Activated CD4-positive, alpha-beta T cell treated with anti-CD3 and anti-CD28 coated beads, Interleukin-2, amount 50 U/mL, for 24 hours (primary cell): ENCODE measurements at places on chromosomes 4 and X.

DNA sequence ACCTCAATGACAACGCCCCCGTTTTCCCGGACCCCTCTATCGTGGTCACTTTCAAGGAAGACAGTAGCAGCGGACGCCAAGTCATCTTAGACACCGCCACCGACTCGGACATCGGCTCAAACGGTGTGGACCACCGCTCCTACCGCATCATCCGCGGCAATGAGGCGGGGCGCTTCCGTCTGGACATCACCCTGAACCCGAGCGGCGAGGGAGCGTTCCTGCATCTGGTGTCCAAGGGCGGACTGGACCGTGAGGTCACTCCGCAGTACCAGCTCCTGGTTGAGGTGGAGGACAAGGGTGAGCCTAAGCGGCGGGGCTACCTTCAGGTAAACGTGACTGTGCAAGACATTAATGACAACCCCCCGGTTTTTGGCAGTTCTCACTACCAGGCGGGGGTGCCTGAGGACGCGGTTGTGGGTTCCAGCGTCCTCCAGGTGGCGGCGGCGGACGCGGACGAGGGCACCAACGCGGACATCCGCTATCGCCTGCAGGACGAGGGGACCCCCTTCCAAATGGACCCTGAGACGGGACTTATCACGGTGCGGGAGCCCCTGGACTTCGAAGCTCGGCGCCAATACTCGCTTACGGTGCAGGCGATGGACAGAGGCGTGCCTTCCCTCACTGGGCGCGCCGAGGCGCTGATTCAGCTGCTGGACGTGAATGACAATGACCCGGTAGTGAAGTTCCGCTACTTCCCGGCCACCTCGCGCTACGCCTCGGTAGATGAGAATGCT, 2.2 kb downstream of the FAT4 start:
- DNase-seq = no peak

- DNase-seq = no peak
These were observed 263.2 kb upstream of the ITM2A start for GRCh38 chrX:79630033-79631009.

GRCh38 chr4:72468904-72469502, 100.0 kb downstream of the ADAMTS3 start:
- no peak for DNase-seq

DNA sequence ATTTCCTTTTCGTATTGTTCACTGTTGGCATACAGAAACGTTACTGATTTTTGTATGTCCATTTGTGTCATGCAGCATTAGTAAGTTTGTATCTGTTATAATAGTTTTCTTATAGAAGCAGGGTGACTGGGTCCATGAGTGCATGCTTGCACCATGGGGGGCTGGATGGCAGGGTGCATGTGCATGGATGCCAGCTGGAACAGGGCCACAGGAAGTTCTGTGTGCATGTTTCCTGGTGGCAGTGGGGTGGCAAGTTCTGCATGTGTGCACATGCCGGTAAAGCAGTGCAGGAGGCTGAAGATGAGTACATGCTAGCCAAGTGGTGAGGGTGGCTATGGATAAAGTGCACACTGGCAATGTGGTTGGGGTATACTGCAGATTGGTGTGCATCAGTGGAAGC, 468.0 kb upstream of the KLHL4 start:
- DNase-seq = no peak

DNA sequence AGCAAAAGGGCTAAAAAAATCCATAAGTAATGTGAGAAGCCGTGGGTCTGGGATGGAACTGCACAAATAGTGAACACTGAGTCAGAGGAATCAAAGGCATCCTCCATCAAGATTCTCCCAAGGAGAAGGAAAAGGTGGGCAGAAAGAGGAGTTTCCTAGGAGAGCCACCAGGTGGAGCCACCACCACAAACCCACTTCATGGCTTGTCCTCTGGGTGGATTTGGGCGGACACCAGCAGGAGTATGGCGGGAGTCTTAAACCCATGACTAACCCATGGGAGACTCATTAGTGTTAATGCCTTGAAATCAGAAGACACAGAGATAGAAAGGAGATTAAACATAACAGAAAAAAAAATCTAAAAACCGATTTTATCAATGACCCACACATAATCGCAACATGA, 147.7 kb downstream of the SH3KBP1 start:
- no peak for DNase-seq

DNA sequence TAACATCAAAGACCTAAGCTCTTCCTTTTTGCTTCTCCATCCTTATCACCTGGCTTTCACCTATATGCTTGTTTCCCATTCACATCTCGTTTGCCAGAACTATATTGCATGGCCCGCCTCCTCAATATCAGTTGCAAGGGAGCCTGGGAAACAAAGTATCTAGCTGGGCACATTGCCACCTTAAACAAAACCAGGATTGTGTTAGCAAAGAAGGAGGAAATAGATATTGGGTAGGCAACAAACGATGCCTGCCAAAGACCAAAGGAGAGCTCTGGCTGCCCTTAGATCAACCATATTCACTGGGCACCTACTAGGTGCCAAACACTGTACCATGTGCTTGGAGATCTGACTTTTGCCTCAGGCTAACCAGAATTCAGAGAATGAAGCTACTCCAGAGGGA, 107.5 kb downstream of the GRIA3 start:
- no peak for DNase-seq

GRCh38 chrX:37958525-37959211, 47.7 kb upstream of the SYTL5 start:
- no peak for DNase-seq

DNA sequence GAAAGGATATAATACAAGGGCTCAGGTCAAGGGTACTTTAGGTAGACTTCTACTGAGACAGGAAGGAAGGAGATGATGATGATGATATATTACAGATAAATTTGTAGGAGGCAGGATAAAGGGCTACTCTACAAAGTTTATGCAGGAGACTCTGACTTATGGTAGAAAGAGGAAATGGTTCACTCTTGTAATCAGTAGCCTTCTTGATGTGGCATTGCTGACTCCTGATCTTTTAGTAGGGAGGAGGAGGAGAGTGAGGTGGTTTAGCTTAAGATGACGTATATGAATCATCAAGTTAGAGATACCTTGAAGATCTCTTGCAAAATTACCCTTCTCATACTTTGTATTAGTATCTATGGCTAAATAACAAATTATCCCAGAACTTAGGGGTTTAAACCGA, 4.7 kb downstream of the BLTP1 start:
- no peak for DNase-seq

- DNase-seq = no peak
These were observed 395.9 kb upstream of the HS3ST1 start for GRCh38 chr4:11824566-11824965.

DNA sequence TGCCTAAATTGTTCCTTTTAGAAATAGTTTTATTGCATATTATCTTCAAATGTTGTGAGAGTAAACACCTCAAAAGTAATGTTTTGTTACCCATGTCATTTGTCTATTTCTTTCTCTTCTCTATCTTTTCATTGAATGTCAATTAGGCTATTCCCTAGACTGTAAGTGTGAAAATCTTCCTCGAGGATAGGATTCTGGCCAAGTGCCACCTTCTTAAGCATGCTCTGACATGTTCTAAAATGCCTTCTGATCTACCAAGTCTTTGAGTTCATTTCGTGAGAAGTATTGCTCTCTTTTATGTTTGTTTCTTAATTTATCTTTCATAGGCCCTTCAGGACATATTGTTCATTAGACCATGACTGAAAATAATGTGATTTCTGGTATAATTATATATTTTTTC, 44.1 kb upstream of the TLL1 start:
- no peak for DNase-seq

- DNase-seq = no peak
These were observed 32.5 kb downstream of the TSPAN5 start for GRCh38 chr4:98625920-98626319.

- no peak for DNase-seq
These were observed 44.6 kb downstream of the PALLD start for GRCh38 chr4:168541266-168541953.

DNA sequence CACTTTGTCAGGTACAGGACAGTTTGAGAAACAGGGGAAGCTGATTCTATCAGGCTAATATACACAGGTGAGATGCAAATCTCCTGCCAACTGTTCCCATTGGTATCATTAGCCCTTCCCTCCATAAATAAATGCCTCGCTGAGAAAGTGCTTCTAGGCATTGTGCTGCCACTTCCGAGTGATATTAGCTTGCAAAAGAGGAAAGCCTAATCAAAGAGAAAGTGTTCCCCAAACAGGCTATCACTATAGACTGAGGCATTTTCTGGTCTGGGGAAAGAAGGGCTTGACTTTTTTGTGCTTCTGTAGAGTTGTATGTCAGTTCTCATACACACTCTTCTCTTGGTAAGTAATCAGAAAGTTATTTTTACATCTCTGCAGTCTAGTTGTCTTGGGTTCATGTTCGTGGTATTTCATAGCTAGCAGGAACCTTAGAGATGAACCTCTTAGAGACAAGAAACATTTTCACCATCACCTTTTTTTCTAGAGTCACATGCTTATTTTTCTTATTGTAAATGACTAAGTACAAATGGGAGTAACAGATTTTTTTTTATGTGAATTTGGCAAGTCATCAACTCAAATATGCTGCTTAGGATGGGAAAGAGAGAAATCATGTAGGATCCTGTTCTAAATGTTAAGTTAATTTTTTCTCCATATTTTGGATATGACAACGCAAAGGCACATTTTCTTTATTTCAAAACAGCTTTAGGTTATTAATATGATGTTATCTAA, 1009.8 kb downstream of the ADGRL3 start:
- no peak for DNase-seq

DNA sequence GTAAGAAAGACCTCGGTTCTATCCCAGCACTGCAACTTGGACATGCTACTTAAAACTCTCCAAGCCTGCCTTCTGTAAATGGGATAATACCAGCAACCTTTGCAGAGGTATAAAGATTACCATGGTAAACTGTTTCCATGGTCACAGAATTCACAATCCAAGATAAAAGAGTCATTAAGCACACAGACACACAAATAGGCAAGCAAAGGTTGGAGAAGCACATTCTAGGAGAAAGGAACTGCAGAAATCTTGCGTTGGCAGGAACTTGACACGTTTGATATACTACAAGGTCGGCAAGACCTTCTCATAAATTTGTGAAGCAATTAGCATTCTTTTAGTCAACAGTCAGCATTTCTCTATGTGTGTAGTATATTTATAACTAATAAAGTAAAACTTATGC, 12.3 kb upstream of the CHRNA9 start:
- no peak for DNase-seq

GRCh38 chr4:154329268-154329868, 162.2 kb downstream of the DCHS2 start:
- DNase-seq = no peak

DNA sequence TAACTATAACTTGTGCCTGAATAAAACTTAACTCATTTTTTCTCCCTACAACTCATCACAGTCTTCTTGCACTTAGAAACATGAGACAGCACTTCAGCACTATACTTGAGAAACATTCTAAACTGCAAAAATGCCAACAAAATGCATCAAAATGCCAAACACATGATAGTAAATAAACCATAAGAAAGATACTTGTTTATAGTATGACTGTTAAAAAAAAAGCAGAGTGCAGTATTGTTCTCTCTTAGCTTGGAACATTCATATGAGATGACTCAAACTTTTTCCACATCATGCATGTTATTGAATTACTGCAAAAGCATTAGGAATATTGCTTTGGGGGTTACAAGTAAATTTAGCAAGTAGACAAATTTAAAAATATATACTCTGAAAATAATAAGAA, 135.7 kb upstream of the ANXA10 start:
- DNase-seq = no peak

DNA sequence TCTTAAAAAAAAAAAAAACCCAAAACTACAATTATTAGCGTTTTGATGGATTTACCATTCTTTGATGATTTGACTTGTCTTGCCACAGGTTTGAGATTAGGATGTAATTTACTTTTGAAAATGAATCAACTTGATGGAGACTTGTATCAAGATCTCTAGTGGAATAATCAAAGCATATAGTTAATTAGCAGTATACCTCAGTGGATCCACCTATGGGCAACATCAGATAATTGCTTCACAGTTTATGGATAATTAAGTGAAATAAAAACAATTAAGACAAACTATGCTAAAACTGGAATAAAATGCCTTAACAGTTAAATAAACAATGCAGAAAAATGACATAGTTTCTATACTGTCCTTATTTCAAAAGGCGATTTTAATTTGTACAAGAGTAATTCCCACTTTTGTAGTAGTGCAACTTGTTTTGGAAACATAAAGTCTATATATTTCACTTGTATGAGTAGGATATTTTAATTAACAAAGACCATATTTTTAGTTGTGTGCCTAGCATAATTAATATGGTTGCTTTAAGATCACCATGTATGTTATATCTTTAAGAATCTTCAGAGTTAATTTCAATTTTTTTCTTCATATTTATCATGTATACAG, 4.2 kb downstream of the CPEB2 start:
- DNase-seq = no peak

GRCh38 chrX:51760657-51761056, 17.4 kb downstream of the GSPT2 start:
- no peak for DNase-seq

DNA sequence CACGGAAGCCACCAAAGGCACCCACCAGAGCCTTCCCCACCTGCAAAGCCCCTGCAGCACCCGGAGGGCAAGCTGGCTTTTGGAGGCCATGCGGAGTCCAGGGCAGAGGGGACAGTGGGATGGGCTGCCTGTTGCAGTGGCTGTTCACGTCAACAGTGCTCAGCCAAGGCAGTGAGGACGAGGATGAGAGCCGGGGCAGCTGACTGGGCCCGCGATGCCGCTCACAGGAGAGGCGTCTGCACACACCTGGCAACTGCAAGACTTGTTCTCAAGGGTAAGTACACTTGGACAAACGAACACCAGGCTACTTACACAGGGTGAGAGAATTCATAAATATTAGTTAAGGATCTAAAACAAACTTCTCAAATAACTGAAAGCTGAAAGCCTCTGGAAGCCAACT, 19.6 kb downstream of the FGFR3 start:
- no peak for DNase-seq

- no peak for DNase-seq
These were observed 275.4 kb upstream of the PITX2 start for GRCh38 chr4:110898290-110898689.

GRCh38 chr4:17535906-17536305, 20.9 kb downstream of the CLRN2 start:
- no peak for DNase-seq

GRCh38 chr4:130192787-130193186, 1096.8 kb downstream of the C4orf33 start:
- DNase-seq = no peak
